ENCODE measurements at places on chromosomes 6 and 20.

DNA sequence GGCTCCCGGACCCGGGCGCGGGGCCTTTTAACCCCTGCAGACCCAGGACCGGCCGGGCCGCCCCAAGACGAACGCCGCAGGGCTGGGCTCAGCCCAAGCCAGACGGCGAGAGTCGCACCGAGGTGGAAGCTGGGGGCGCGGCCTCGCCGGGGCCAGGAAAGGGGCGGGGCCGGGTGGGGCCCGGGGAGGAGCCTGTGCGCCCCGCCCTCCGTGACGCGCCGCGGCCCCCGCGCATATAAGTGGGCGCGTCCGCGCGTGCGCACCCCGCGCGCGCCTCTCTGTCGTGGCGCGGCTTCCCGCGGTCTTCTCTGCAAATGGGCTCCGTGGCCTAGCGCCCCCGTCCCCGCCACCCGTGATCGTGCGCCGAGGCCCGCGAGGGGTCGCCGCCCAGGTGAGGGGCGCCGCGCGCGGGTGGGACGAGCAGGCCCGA, at the start of gene PPDPF:
TSS of gene PPDPF (plus strand) at position 262 of the 430 bp plus-strand sequence. CDS start 544 bp downstream, outside the sequence.
- peak; percentile 87 for DNase-seq

GRCh38 chr6:164415832-164416563, 893.4 kb downstream of the C6orf118 start:
- no peak for DNase-seq

DNA sequence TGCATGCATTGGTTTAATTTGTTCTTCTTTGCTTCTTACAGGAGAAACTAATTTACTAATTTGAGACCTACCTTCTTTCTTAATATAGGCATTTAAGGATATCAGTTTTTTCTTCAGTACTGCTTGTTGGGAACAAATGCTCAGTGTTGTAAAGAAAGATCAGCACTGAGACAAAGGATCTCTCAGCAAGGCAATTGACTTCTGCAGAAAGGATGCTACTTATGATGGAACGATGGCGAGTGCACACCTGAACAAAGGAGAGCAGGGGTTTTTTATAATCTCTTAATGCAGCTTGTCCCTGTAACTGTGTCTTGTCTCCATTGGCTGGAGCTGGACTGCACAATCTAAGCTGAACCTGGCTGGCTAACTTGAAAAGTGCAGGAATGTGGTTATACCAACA, 64.2 kb downstream of the RPP21 start:
- DNase-seq = no peak

DNA sequence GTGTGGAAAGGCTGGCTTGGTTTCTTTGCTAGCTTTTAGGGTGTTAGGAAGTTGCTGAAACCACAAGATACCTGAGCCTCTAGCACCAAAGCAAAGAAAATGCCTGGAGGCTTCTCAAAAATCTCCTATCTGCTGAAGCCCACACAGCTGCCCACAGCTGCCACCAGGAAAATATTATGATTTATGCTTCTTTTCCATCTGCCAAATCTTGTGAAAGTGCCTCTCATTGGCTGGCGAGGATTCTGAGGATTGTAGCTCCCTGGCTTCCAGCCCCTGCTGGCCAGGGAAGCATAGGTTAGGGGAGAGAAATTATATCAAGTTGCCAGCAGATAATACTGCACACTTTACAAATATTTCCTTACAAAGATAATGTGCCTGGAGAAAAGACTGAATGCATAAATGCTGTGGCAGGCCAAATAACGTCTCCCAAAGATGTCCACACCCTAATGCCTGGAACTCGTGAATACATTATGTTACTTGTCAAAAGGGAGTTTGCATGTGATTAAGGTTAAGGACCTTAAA, 98.4 kb downstream of the MRPL14 start:
- DNase-seq = no peak

- DNase-seq = no peak
Observed at GRCh38 chr6:70396163-70396562, 17.1 kb upstream of the FAM135A start.

Measured in LoVo (cell line).